Muscle of back (tissue), 13 donors: ENCODE measurements at places on chromosomes 1 and 21.

DNA sequence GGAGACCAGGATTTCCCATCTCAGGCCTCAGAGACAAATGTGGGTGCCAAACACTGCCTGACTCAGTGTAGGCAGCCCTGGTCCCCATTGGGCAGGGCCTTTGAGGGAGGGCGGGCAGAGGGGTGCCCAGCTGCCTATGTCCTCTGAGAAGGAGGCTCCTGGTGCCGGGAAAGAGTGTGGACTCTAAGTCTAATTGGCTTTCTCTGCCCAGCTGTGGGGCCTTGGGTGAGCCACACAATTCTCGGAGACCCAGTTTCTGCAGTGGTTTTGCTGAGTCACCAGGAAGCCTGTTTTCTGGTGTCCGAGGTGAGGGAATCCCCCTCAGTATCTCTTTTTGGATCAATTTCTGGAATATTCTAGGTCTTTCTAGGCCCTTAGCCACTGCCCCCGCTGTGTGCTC is 35.3 kb upstream of the ACTL8 start:
- no peak for DNase-seq

DNA sequence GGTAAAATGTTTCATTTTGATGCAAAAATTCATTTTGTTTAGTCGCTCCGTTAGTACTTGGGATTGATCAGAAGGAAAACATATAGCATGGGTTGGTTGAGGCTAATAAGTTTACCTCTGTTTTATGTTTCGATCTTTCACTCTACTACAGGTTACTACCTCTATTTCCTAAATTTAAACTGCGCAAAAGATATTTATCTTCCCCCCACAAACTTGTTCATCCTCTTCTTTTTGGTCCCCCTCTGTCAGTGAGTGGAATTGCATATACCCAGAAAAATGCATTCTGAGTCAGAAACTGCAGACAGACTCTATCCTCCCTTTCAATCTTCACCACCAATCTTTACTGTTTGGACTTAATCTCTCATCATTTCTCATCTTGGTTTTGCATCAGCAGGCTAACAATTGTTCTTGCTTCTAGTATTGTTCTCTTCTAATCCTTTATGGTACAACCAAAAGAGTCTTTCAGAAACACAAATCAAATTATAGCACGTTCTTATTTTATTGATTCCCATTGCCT is 316.0 kb upstream of the ADGRL4 start:
- DNase-seq, result no peak

GRCh38 chr1:29543586-29543985 is 307.3 kb downstream of the PTPRU start:
- no peak for DNase-seq

DNA sequence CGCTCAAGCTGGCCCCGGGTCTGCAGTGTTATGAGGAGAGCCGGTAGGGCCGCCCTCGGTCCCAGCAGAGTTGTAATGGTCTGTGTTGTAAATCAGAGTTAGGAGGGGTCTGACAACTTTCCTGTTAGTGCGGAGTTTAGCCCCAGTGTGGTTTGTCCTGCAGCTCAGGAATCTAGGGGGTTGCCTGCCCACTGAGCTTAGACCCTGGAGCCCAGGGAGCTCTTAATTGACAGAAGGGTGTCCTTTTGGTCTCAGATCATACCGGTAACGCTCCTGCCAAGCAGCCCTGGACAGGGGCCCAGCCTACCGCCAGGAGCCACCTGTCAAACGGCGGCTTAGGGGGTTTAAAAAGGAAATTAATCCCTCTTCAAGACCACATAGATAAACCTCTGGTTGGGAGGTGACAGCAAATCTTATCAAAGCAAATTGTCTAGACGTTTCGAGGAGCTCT is 164.4 kb downstream of the DYRK1A start:
- peak; percentile 32 for DNase-seq

DNA sequence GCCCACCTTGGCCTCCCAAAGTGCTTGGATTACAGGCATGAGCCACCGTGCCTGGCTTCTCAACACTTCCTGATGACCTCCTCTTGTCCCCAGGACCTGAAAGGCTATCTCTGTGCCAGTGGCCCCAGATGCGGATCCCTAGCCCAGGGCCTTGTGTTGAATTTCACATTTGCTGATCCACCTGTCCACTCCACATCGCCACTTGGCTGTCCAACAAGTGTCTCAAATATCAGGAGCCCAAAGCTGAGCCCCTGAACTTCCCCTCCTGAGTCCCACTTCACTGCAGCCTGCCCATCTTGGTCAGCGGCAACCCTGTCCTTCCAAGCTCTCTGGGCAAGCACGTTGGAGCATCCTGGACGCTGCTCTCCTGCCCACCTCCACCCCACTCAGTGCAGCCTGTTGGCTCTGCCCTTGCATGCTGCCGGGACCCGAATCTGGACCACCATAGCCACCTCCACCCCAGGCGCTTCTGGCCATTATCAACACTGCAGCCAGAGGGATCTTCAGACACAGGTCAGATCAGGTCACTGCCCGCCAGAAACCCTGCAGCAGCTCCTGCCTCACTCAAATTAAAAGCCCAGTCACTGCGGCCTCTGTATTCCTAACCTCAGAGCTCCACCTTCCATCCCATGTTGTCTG is 352.5 kb upstream of the VAMP3 start:
- DNase-seq, result no peak

DNA sequence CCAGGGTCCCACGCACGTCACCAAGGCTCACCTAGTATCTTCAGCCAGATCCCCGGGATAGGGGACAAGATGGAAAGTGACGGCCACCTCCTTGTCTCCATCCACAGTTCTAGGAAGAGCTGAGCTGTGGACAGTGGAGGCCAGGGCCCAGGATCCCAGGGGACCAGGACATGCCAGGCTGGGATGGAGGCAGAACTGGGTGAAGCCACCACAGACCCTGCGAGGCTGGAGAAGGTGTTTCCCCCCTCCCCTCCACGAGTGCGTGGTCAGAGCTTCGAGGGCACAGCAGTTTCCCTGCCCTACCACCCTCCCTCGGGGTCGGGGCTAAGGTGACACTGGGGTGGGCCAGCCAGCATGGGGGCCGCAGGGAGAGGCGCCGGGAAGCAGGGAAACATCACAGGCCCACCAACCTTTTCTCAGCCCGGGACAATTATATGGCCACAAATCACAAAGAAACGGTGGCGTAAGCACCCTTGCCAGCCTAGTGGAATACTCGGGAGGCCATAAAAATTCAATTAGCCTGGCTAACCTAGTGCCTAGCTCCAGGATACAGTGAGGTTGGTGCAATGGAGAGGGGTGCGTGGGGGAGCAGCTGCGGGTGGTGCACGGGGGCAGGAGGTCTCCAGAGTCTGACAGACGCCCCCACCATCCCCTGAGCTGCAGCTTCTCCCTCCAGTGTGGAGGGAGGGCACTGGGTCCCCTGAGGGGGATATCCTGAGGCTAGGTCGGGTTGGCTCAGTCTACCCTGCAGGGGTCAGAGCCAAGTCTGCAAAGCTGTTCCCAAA is 13.4 kb downstream of the DRAXIN start:
- DNase-seq, result no peak

DNA sequence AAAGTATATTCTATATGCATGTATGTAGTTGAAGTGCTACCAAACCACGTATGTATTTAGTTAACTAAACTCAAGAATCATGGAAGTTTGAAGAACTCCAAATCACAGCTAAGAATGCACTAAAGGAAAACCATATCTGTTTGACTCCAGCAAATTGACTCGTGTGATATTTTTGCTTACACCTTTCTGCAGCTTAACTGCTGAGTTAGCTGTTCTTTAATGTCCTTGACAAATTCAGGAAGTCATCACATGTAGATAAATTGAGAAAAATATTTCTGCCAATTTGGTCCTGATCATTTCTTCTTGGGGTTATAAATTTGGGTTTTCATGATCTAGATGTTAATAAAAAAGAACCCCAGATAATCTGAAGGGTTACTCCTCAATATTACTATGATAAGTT is 83.0 kb downstream of the NFIA start:
- no peak for DNase-seq

- DNase-seq, result no peak
These were observed 84.8 kb downstream of the KCND3 start for GRCh38 chr1:111904478-111905218.
